ENCODE measurements at places on chromosomes 2 and 18.

DNA sequence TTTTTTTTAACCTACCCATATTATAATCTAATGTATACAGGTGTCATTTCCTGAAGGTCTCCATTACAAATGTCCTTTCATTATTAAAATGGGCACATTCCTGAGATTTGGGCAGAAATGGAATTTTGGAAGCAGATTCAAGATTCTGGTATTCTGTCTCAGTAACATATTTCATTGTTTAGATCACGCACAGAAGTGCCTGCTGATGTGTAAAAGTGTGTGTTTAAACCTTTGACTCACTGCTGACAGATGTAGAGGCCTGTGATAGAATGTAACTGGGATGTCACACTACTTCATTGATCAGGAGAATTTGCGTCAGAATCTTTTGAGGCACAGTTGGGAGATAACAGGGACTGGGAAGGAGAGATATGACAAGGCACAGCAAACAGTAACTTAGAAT is 276.8 kb upstream of the EPAS1 start:
- DNase-seq: no peak

DNA sequence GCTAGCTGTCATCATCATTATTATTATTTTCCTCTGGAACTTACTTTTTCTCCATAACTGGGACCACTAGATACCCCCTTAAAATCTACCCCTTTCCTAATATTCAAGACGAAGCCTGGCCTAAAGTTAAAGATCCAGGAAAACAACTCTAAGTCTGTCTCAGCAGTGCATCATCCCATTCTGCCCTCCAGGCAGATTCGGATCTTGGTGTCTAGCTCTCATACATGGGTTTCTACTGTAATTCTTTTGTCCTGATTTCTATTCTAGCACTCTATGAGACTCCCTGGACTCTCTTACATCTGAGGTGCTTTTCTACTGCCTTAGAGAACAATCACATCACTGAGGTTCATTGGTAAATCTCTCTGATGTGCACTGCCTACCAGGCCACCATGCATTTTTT is 35.5 kb downstream of the MAP2 start:
- DNase-seq: no peak

DNA sequence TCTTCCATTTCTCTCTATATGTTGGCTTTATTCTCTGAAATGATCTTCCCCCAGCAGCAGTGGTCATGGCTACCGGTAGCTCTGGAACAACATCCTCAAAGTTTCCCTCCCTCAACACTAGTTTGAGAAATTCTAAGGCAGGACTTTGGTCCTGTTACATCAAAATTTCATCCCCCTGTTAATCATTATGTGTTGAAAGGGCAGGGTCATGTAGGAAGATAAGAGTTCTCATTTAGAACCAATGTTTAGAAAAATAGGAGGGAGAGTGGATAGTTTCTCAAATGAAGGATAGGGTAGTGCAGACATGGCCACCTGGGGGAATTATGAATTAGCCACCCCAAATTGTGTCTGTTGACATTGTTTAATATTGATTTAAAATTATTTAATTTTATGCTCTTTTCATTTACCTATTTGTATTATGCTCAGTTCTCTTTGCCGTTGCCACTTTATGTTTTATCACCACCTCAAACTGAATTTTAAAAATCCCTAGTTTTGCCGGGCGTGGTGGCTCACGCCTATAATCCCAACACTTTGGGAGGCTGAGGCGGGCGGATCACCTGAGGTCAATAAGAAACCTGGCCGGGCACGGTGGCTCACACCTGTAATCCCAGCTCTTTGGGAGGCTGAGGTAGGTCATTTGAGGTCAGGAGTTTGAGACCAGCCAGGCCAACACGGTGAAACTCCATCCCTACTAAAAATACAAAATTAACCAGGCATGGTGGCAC is 22.3 kb downstream of the EML4 start:
- no peak for DNase-seq

GRCh38 chr2:219277703-219278654 is 1.2 kb upstream of the DNAJB2 start:
- DNase-seq: peak; percentile 86

DNA sequence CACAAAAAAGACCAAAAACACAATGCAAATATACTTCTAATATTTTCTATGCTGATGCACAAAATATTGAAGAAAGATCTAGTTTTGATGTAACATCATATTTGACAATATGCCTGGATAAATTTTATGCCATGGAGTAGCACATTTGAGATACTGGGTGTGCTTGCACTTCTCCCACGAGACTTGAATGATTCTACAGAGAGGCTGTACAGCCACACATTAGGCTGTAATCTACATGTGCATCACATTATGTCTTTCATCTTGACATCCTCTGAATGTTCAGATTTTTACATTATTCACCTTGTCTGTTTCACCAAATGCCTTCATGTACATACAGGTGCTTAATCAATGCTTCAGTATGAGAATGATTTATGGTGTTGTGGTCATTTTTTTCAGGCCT is 756.4 kb upstream of the CDH7 start:
- no peak for DNase-seq

DNA sequence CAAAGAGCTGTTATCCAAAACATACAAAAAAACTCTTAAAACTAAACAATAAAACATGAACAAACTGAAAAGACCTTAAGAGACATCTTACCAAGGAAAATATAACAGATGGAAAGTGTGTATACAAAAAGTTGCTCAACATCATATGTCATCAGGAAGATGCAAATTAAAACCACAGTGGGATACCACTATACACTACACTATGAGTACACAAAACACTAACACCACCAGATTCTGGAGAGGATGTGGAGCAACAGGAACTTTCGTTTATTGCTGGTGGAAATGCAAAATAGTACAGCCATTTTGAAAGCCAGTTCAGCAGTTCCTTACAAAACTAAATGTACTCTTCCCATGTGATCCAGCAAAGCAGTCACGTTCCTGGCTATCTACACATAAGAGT is 221.4 kb downstream of the CMPK2 start:
- no peak for DNase-seq
